Activated CD4-positive, alpha-beta T cell treated with anti-CD3 and anti-CD28 coated beads for 48 hours (primary cell): ENCODE measurements at places on chromosomes 4 and X.
A peak's percentile ranks its signal among the peaks of the same experiment; 100 is the strongest.

DNA sequence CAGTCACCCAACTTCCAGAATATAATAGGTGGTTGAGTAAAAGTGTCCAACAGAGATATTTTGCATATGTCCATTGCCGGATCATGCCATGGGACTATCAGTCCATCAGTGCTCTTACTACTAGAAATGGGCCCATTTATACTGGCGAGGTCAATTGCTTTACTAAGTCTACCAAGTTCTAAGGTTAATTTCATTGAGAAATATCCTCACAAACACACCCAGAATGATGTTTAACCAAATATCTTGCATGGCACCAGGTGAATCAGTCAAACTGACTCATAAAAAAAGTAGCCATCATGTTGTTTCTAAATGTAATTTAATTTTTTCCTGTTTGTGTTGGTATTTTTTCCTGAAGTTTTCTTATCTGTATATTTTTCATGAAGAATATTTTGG is 1217.0 kb downstream of the RAPGEF2 start:
- no peak for DNase-seq

DNA sequence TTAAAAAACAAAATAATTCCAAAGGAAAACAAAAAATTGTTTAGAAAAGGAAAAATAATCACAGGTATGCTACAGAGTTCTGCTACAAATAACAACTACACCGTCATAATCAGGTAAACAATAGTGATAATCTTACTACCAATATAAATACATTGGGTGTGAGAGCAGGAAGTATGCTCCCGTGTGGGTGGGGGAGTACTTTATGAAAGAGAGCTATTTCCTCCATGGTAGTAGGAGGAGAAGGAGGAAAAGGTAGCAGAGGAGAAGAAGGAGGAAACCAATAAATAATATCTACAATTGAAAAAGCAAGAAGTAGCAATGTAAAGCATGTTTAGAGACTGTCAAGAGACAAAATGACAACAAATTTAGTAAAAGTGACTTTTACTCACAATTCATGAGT is 35.1 kb downstream of the TEC start:
- no peak for DNase-seq

GRCh38 chrX:79268788-79269187 is 98.3 kb downstream of the ITM2A start:
- DNase-seq, result no peak

- no peak for DNase-seq
Observed at GRCh38 chr4:92012899-92013867, 290.6 kb upstream of the GRID2 start.

- no peak for DNase-seq
Observed at GRCh38 chr4:31645236-31645635, 925.1 kb downstream of the PCDH7 start.

GRCh38 chr4:123191728-123192127 is 204.9 kb upstream of the SPRY1 start:
- no peak for DNase-seq

DNA sequence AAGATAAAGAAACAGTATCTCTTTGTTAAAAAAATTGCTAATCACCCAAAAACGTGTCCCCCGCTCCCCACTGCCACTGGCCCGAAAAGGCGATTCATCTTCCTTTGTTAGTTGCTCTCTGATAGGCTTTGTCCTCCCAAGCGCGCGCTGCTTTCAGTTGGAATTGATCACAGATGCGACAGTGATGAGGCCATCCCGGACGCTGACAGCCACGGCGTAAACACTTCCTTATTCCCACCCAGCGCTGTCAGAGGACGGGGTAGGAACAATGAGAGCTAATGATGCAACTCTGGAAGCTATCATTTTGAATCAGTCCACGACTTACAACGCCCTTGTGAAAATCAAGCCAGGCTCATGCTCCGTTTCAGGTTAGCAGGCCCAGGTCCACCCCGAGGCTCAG is 21.4 kb downstream of the SOD3 start:
- no peak for DNase-seq

DNA sequence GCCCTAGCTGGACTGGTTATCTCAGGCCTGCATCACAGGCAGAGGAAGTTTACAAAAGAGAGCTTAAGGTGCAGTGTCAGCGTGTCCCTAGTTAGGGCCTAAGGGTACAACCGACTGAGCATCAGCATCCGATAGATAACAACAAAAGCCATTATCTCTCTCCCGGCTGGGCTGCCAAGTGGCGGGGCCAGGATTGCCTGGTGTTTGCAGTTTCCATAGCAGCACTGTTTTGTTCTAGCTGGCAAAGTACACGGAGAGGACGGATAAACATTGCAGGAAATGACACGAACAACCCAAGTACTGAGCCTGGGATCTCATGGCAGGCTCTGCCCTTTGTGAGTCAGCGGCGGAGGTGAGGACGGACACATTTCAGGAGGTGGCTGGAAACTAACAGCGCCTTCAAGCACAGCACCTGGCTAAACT is 104.7 kb upstream of the NOCT start:
- DNase-seq, result no peak

GRCh38 chr4:24335616-24336015 is 248.7 kb downstream of the DHX15 start:
- no peak for DNase-seq

GRCh38 chrX:36348509-36348908 is 429.0 kb downstream of the CFAP47 start:
- DNase-seq, result no peak

DNA sequence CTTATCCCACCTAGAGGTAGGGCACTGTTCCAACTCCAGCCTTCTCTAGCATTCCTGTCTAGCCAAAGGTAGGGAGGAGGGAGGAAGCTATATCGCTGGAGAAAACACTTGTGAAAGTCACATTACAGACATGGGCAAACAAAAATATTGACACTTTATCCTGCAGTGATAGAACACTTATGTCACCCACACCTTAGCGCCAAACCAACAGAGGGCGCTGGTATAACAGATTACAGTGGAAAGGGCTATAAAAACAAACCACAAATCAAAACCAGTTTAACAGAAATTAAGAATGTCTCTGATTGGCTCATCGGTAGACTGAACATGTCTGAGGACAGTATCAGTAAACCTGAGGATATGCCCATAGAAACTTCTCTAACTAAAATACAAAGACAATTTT is 451.3 kb downstream of the TLL1 start:
- no peak for DNase-seq

- DNase-seq, result no peak
Observed at GRCh38 chr4:113330200-113330599, 280.7 kb downstream of the ANK2 start.

GRCh38 chr4:43238008-43238407 is 345.5 kb downstream of the GRXCR1 start:
- DNase-seq, result no peak

DNA sequence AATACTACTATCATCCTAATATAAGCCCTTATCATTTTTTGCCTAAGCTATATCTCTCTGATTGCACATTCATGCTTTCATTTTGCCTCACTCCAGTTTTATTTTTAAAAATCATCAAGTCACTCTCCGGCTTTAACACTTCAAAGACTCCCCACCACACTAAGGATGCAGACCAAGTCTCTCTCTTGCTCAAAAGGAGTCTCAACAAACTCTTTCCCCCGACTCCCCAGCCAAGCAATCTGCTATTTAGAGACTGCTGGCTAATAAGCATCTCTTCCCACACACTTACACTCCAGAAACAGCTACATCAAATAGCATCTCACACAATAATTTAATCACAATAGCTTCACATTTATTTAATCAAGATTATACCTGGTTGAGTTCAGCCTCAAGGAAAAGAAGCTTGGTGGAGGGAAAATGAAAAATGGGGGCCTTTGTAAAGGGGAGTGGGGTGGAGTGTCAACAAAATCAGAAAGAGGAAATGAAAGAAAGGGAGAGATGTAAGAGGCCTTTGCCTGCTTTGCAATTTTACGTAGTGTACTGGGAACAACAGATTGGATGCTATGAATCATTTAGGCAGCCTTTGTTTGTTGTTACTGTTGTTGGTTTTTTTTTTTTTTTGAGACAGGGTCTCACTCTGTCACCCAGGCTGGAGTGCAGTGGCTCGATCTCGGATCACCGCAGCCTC is 104.1 kb upstream of the MCF2 start:
- no peak for DNase-seq

- no peak for DNase-seq
Observed at GRCh38 chr4:184784628-184785257, 41.0 kb downstream of the ACSL1 start.

DNA sequence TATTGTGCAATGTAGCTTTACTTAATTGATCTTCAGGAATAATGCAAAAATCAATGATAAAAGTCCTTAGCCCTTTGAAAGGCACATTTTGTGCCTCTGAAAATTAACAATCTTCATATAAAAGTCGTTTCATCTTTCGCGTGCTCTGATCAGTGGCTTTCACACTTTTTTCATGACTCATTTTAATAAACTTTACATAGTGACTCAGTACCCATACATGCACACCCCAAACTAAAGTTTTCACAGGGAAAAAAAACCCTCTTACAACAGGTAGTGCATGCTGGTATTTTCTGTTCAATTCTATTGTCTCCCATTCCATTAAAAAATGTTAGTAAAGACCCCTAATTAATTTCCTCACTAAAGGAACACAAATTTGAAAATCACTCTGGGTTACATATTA is 21.5 kb downstream of the RWDD4 start:
- DNase-seq, result no peak

- DNase-seq, result no peak
Observed at GRCh38 chr4:168293386-168293975, 25.1 kb downstream of the DDX60 start.

DNA sequence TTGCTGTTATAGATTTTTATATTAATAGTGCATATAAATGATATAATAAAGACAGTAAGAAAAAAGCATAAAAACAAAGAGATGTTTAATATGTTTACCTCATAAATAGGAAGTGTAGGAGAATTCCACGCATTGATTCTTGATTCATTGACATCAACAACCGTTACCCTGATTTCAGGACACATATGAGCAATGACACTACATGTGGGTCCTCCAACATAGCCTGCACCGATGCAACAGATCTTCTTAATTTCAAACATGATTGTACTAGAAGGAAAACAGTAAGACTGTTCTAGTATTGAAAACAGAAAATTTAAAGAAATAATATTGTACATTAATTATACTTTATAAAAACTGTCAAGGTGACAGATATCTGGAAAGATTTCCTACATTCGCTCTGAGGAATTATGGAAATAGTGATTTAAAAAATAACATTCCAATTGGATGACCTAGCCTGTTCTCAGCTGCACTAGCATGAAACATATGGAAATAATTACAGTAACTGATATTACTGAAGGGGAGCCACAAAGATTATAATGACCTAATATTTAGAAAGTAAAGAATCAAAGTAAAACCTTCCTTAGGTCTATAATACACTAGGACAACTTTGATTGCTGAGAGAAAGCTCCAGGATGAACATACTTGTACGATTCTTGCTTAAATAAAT is 5.9 kb downstream of the UGDH start:
- no peak for DNase-seq

GRCh38 chr4:81021142-81021944 is 9.2 kb upstream of the BMP3 start:
- DNase-seq, result no peak

DNA sequence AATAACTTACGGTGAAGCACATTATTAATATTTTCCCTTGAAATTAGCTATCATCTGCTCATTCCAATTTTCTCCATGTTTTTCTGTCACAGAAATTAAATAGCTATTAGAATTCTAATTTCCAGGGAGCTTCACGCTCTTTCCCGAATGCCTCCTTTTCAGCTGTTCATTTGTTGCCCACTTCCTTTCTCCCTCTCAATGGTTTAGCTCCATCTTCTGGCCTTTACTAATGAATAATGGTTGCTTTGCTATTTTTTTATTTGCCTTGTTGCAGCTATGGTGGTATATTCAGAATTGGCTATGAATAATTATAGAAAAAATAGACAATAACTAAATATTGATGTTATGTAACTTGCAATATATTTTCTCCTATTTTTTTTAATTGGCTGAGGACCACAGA is 70.5 kb downstream of the GRIA2 start:
- DNase-seq, result no peak

GRCh38 chr4:111652236-111652635 is 493.0 kb upstream of the FAM241A start:
- DNase-seq, result no peak

GRCh38 chr4:95300304-95300703 is 248.5 kb downstream of the UNC5C start:
- no peak for DNase-seq

DNA sequence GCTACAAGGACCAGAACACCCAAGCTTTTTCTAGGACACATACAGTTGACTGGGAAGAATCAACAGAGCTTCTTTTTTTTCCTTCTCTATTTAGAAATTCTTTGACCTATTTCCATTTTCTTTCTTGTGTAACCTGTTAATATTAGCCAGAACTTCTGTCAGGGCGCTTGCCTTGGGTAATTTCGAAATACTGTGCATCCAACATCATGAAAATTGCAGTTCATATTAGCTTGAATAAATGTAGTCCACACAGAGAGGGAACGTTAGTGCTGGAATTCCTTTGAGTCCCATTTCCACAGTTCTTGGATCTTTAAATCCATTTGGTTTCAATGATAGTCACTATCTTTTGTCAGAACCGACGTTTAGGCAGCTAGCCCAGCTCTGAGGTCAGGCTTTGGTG is 141.8 kb downstream of the MXRA5 start:
- DNase-seq, result no peak

DNA sequence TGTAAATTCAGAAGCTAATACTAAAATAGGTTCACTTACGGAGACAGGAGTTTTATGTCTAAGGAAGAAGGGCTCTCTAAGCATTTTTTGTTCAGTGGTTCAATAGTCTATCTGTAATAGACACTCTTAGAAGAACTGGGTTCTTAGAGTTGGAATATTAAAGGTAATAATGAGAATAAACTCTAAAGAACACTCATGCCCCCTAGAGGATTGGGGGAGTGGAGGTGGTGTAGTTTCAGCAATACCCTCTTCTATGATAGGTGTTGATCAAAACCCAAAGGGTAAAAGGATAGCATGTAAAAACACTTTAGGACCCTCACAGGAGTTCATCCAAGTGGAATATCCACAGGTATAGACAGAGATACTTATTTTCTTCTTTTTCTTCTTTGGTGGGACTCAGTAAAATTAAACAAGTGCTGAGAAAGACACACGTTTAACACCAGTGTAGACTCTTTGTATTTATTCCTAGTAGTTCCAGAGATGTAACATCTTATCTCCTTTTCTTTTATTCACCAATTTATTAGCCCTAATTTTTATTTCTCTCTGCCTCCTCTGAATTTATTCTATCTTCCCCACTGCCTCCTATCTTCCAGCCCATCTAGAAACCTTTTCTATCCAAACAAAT is 25.7 kb upstream of the MND1 start:
- DNase-seq, result peak; percentile 35

- no peak for DNase-seq
Observed at GRCh38 chr4:572594-572993, 3.5 kb downstream of the TMEM271 start.

DNA sequence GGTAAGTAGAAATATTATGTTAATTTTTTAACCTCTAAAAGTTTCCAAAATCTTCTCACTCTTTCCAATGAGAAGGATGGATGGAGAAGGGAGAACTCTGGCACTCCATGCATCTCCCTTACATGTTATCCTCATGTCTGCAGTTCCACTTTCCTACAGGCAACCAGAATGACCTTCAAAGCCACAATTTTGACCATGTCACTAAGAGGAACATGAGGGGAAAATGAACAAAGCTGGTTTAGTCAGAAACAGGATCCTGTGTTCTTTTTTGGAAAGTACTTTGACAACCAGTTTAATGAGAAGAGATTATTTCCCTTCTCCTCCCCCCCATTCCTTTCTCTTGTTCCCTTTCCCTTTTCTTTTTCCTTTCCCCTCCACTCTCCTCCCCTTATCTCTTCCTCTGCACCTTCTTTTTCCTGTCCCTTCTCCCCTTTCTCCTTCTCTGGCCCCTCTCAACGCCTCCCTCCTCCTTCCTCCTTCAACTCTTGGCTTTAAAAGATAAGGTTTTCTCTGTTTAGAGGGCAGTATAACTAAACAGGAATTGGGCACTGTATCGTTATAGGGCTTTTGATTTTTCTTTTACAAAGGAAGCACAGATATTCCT is 42.5 kb downstream of the DTHD1 start:
- DNase-seq, result no peak
